ENCODE measurements at places on chromosomes 11 and 22. TPM values are rescaled to one million over a fixed set of nuclear protein-coding genes. Genes with fewer than 3 reads are reported as not detected.

OR5A1 gene
- polyA plus RNA-seq = not detected

OR4C16 gene
- not detected for polyA plus RNA-seq

- DNase-seq = peak; percentile 57
These were observed 65.6 kb downstream of the PPFIBP2 start for GRCh38 chr11:7579361-7579791.

HNRNPUL2 gene
- polyA plus RNA-seq = 25.5 TPM

BEST1 gene
- 1.4 TPM for polyA plus RNA-seq

A4GALT gene
- polyA plus RNA-seq = 6.3 TPM

DNA sequence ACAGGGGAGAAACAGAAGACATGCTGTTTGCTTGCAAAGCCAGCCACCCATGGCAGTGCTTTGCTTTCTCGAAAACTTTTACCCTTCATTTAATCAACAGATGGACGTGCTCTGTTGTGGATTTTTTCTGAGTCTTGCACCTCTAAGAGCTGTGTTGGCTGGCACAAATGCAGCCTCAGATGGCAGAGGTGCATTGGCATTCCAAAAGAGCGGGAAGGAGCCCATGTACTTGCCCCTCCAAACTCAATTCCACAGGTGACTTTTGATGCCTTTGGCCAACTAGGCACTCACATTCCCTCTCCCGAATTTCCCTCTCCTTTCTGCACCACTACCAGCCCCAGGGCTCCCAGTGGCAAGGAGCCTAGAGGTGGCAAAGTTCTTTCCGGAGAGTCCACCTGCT is 1.2 kb downstream of the KIRREL3 start:
- no peak for DNase-seq

KDM4E gene
- polyA plus RNA-seq = not detected

DNA sequence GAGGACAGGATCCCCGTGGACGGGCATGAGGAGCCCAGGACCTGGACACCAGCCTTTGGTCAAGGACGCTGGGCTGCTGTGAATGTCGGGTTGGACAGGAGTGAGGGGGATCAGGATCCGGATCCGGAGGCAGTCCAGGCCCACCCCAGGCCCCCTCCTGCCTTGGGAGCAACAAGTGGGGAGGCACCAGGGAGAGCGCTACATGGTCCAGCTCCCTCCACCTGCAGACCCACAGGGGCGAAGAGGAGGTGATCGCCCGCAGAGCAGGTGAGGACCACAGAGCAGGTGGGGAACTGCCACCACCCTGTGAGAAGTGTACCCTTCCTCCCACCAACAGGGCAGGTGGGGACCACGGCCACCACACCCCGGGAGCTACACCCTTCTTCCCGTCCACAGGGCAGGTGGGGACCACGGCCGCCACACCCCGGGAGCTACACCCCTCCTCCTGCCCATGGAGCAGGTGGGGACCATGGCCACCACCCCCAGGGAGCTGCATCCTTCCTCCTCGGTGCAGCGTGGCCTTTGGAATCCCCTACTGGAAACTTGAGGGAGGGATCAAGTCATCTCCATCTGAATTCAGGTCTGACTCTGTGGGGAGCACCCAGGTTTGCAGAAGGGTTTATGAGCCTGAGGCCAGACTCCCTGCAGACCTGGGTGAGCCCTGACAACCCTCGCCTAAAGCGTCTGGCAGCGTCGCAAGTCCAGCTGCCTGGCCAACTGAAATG is 141.0 kb downstream of the BRD1 start:
- DNase-seq = no peak

GRCh38 chr11:77438487-77438886 is 35.4 kb downstream of the PAK1 start:
- no peak for DNase-seq

GRCh38 chr11:6611092-6611962 is 689 bp downstream of the TAF10 start:
- peak; percentile 21 for DNase-seq

NF2 gene
- polyA plus RNA-seq = 56.5 TPM

DNA sequence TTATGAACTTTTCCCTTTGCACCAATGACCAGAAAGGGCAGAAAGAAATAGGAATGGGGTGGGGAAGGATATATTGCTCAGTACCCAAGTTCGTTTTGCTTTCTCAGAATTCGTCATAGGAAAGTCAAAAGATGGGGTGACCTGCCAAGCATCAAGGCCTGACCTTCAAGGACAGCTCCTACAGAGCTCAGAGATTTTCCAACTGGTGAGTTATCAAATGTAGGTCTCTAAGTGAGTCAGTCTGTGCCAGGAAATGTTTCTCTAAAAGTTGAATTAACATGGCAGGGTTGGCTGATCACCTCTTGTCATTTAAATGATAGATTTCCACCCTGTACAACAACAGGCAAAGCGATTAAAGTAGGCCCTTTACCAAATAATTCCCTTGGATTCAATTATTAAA is 307.2 kb downstream of the CADM1 start:
- no peak for DNase-seq

DNA sequence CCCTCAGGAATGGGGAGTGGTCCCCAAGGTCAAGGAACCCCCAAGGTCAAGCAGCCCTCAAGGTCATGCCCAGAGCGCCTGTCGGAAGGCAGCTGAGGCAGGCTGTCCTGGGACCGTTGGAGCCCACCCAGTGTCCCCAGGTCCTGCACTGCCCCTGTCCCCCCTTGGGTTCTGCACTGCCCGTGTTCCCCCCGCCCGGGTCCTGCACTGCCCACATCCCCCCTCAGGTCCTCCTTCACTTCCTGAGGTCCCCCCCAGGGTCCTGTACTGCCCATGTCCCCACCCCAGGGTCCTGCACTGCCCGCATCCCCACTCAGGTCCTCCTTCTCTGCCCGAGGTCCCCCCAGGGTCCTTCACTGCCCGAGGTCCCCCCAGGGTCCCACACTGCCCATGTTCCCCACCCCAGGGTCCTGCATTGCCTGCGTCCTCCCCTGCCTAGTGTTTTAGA is 1073.0 kb downstream of the BRD1 start:
- DNase-seq = no peak

GRCh38 chr11:93700830-93701229 is 39.3 kb downstream of the CEP295 start:
- peak; percentile 65 for DNase-seq

Data from IMR-90 (cell line).